ENCODE measurements at places on chromosomes 6 and 20.

GRCh38 chr20:59829054-59829785 lies 104.2 kb downstream of the SYCP2 start:
- no peak for DNase-seq

- no peak for DNase-seq
Observed at GRCh38 chr6:63985223-63985622, 349.6 kb downstream of the PHF3 start.

- no peak for DNase-seq
Observed at GRCh38 chr20:36756496-36756895, 10.6 kb upstream of the NDRG3 start.

- no peak for DNase-seq
Observed at GRCh38 chr20:4944518-4945313, 56.6 kb downstream of the SLC23A2 start.

DNA sequence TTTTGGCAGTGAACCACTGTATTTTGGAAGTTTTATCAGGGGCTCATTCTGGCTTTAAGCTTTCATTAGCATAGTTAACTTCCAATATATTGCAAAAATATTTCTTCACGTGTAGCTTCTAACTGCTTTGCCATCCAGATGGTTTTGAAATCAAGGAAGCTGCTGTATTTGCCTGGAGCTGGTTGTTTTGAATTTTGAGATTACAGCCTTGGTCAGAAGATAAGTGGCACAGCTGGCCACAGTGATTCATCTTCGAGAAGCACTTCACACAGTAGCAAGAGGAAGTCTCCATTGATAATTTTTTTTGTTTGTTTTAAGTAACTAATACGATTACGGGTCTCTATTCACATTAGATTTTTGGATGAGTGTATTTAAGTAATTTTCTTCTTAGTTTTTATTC lies 3.8 kb downstream of the APCDD1L start:
- no peak for DNase-seq

GRCh38 chr6:20200761-20201630 lies 11.3 kb downstream of the MBOAT1 start:
- DNase-seq = no peak

DNA sequence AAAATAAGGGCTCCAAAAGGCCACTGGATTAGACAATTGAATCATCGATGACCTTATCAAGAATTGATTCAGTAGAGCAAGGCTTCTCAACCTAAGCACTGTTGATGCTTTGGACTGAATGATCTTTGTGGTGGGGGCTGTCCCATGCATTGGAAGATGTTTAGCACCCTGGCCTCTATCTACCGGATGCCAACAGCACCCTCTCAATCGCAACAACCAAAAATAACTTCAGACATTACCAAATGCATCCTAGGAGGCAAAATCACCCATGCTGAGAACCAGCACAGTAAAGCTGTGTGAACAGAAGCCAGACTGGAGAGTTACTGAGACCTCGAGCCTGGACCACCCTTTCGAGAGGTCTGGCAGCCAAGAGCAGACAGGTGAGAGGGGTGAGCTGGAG lies 67.5 kb downstream of the TBC1D7 start:
- DNase-seq = no peak

DNA sequence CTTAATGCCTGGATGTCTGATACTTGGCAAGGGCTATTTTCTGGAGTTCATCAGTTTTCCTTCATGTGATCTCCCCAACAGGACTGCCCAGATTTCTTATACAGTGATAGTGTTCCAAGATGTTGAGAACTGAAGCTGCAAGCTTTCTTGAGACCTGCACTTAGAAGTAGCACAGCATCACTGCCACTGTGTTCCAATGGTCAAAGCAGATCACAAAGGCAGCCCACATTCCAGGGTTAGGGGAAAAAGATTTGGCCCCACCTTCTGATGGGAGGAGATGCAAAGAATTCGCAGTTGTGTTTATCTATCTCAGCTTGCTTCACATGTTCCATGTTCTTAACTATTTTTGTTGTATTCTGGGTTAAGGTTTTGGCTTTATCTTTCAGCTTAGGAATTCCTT lies 78.2 kb downstream of the GPX5 start:
- no peak for DNase-seq

DNA sequence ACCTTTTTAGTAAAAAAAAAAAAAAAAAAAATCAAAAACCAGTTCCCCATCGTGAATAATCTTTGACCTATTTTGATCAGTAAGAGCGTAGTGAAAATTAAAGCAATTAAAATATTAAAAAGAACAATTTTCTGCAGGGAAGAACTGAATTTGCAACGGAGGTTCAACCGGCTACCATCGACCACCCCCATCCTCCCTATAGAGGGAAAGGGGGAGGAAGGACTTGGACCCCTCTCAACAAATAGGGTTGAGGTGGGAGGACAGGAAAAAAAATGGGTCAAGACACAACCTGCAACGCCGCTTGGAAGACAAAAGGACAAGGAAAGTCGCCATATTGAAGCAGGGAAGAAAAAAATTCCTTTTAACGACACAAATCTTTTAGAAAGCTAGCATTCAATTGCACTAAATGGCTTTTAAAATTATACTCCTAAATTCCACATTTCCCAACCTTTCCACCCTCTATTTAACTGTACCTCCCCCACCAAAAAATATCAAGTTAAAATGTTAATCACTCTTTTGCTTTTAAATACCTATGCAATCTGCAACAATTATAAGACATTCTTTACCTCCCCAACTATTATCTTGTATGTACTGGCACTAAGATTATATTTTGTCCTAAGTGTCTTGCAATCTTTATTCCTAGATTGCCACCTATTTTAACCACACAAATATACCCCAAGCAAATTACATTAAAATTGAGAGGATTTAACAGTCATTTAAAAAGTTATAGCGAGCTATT lies 1.7 kb downstream of the PPP1R10 start:
- DNase-seq = peak; percentile 41

DNA sequence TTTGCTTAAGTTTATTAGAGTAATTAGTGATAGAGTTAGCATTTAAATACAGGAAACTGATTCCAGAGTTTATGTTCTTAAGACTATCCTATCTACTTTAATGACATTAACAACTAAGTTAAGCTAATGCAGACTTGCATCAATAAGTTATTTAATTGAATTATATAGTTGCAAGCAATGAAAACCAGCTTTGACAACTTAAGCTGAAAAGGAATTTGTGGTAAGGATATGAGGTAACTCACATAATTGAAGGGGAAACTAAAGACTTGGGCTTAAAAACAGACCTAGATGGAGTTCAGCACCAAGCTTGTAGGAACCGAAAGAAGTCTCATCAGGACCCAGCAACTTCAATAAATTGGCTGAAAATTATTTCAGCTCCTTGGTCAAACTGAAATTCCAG lies 222.3 kb downstream of the IBTK start:
- DNase-seq = no peak

DNA sequence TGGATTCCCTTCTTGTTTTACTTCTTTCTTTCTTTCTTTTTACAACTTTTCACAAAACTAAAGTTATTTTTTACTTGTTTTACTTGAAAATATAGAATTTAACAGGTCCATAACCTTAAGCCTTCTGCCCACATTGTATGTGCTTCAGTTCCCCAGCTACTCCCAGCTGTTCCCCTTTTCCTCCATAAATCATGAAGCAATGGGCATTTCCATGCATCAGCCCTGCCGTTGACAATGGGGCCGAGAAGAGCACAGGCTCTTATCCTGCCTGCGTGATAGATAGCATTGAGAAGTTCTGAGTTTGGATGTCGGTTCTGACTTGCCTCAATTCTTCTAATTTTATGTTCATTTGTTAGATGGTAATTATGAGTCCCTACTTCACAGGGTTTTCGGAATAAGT lies 583.8 kb downstream of the CDH26 start:
- no peak for DNase-seq

- DNase-seq = no peak
Observed at GRCh38 chr20:24662752-24663365, 193.4 kb downstream of the SYNDIG1 start.

DNA sequence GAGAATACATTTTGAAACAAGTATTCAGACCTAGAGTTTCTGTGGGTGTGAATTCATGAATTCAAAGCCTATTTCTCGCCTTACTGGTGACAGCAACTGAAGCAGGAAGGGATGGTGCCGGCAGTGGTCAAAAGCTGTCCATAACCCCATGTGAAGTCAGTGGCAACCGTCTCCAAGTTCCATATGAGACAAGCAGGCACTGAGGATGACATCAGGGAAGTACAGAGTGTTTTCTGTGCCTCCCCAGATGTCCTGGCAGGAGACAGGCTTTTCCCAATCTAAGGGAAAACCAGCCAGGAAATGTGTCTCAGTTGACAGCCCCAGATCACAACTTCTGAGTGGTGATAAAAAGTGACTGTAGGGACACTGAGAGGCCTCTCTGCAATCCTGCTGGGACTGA lies 66.6 kb downstream of the HIVEP2 start:
- no peak for DNase-seq

- no peak for DNase-seq
Observed at GRCh38 chr20:4844325-4844724, 122.6 kb downstream of the PRND start.

DNA sequence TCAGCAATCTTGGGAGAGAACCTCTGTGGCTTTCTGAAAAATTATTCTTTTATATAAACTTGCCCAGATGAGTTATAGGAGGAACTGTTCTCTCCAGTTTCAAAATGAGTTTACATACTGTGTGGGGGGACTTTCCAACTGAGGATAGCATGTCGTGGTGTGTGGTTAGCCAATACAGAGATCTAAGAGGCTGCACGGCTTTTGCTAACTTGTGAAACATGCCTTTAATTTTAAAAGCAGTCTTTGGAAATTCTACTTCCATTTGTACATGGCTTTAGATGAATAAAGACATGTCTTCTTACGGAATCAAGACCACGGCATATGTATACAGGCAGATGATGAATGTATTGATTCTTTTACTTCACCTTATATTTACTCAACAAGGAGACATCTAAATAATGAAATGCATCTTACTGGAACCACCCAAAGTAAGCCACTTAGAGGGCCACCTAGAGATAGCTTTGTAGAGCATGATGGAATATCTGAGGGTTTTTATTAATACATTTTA lies 39.8 kb downstream of the HIVEP1 start:
- DNase-seq = peak; percentile 80

DNA sequence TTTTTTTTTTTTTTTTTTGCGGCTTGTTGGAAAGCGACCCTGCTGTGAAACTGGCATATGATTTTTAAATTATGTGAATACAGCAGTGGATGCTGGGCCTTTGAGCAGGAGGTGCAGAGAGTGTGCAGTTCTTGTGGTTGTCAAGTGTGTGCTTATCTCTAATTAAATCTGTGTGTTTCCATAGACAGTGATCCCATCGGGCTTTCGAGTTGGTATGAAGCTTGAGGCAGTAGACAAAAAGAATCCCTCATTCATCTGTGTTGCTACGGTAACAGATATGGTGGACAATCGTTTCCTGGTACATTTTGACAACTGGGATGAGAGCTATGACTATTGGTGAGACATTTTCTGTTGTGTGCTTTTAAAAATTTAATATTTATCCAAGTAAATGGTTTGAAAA lies 52.4 kb downstream of the L3MBTL3 start:
- no peak for DNase-seq

GRCh38 chr6:153207006-153207405 lies 75.9 kb upstream of the RGS17 start:
- DNase-seq = no peak

- no peak for DNase-seq
Observed at GRCh38 chr6:36229223-36229622, 32.7 kb downstream of the BRPF3 start.

DNA sequence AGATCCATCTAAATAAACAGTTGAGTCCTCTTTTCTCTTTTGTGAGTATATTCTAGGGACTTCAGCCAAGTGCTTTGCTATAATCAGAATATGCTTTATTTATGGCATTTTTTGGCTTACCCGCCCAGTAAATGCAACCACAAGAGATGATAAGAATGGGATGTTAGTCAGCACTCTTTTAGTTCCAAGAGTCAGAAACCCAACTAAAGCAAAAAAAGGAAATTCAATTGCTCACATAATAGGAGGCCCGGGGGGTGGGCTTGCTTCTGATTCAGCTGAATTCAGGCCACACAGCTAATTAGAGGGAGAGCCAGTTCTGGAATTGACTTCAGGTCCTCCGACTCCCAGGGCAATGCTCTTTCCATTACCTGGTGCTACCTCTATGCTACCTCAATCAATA lies 250.6 kb downstream of the FARS2 start:
- DNase-seq = no peak

DNA sequence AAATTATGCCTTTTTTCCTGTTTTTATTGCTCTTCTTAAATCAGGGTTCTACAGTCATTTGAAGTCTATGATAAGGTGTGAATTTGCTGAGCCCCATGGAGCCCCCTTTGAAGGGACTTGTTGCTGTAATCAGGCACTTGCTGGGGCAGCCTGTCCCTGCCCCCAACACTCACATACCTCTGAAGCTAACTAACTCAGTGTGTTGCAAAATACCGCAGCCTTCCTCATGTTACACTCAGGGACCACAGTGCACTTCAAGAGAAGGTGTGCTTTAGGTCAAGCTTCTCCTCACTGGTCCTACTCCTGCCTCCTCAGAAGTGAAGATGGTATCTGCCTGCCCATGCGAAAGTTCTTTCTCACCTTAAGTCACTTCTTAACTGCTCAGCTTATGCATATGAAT lies 66.1 kb upstream of the GLP1R start:
- DNase-seq = no peak

GRCh38 chr20:61162451-61162850 lies 89.6 kb upstream of the CDH4 start:
- no peak for DNase-seq

GRCh38 chr20:37803438-37804307 lies 99.3 kb upstream of the VSTM2L start:
- no peak for DNase-seq

DNA sequence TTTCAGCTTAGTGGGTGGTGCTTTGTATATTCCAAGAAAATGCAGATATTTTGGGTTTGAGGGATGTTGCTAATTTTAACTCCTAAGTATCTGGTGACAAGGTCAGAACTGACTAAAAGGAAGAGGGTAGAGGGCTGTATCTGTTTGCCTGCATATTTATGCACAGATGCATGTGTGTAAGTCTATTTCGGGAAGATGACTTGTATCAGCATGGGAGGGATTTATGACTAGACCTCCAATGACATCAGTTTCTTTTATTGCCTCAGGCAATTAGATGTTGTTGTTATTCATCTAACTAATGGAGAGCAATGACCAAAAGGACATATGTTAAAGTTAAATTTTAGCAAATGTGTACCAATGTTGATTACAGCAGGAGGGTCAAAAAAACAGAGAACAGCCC lies 734.3 kb downstream of the QKI start:
- DNase-seq = no peak

GRCh38 chr6:4732691-4733315 lies 43.4 kb upstream of the CDYL start:
- DNase-seq = no peak

Measured in activated CD4-positive, alpha-beta T cell treated with anti-CD3 and anti-CD28 coated beads for 36 hours (primary cell).